ENCODE measurements at places on chromosomes 1 and 21.

DNA sequence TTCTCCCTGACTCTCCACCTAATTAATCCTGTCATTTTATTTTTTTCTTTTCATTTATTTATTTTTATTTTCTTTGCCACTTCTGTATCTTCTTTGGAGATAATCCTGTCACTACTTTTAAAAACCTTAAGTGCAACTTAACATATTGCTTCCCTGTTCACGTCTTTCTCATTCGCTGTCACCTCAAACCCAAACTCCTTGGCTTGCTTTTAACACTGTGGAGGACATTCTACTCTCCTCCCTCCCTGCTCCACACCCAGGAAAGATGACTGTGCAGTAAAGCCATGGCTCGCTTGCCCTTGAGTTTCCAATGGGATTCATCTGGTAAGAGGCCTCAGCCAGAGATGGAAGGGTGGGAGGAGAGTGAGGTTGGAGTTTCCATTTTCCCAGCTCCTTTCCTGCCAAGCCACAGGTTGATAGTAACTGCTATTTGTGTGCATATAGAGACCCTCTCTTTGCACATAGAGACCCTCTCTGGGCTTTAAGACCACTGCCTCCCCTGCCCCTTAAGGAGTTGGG, 6.4 kb upstream of the BRWD1 start:
- DNase-seq: peak; percentile 49

DNA sequence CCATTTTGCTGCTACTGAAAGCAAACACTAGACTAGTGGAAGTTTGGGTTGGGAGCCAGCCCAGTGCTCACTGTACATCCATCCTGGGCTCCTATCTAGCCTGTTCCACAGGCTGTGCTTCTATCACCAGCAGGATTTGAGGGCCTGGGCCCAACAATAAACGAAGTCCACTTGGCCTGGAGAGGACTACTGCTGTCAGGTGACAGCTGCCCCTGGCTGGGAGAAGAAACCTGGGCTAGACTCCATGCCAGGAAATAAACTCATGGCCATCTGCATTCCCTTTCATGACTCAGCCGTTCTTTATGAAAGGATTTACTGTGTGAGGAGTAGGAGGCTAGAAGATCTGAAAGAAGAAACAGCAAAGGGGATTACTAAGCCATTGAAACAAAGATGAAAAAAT, 35.5 kb downstream of the COLGALT2 start:
- DNase-seq: peak; percentile 84

GRCh38 chr1:10851024-10852013, 54.9 kb upstream of the CASZ1 start:
- DNase-seq: no peak

DNA sequence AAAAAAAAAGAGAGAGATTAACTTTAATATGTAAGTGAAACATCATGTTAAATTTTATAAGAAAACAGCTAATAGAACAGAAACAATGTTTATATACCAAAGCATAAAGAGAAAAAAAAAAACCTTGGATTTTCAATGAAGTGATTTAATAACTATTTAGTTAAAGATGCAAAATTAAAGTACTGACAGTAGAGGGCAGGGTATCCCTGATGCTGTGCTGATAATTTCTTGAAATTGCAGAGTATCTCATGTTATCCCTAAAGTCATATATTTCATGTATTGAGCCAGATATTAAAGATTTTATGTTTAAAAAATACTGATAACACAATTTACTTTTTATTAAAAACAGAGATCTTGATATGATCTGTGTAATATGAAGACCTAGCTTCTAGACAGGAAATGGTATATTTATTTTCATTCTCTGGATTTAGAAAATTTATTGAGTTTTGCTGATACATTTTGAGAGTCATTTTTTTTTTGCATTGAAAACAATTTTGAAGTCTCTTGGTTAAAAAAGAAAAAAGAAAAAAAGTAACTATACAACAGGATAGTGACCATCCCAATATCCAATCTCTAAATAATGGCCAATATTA, 273.2 kb downstream of the USP25 start:
- DNase-seq: peak; percentile 51

DNA sequence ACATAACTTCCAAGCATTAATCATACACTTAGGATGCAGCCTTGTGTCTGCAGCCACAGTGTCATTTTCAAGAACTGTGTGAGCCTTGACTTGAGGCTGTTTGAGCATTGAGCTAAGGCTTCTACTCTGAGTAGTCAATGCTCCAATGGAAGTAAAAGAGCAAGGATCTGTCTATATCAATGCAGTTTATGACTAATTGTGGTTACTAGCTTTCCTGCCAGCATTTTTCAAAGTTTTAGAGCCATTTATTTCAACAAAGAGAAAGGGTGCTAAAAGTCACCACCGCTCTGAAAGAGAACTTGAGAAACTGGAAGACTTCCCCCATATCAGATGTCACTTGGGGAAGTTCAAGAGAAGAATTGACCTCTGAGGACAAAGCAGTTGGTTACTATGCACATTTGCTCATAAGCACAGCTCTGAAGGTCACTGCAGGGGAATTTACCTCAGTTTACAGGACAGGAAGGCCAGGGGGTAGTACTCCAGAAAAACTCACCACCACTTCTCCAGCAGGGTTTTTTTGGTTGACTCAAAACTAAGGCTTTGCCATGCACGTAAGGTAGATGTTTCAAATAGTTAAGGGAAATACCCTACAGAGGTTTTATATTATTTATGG, 24.5 kb upstream of the RGS1 start:
- peak; percentile 79 for DNase-seq

GRCh38 chr1:60245324-60245723, 171.8 kb upstream of the C1orf87 start:
- peak; percentile 4 for DNase-seq

- no peak for DNase-seq
Observed at GRCh38 chr1:112075566-112075965, 86.1 kb upstream of the KCND3 start.

- DNase-seq: no peak
Observed at GRCh38 chr1:221690858-221691257, 51.0 kb downstream of the DUSP10 start.

DNA sequence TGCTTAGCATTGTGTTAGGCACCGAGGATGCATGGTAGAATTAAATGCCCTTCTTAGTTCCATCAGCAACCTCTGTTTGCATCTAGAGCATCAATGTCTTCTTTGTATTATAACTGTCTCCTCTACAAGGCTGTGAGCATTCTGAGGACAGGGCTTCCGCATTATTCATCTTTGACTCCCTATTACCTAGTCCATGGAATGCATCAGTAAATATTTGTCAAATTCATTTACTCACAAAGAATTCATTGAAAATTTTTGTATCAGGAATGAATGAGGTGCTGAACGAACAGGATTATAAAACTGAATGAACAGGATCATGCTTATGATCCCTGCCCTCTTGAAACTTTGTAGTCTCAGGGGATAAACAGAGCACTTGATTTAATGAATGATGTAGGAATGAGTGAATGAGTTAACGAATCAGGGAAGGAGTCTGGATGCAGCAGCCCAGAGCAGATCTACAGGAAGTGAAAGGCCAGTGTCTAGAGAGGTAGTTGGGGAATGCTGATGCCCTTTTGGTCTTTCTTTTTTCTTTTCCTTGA, 2.8 kb downstream of the RHBDL2 start:
- no peak for DNase-seq

GRCh38 chr1:8437347-8437746, 119.4 kb downstream of the SLC45A1 start:
- no peak for DNase-seq

DNA sequence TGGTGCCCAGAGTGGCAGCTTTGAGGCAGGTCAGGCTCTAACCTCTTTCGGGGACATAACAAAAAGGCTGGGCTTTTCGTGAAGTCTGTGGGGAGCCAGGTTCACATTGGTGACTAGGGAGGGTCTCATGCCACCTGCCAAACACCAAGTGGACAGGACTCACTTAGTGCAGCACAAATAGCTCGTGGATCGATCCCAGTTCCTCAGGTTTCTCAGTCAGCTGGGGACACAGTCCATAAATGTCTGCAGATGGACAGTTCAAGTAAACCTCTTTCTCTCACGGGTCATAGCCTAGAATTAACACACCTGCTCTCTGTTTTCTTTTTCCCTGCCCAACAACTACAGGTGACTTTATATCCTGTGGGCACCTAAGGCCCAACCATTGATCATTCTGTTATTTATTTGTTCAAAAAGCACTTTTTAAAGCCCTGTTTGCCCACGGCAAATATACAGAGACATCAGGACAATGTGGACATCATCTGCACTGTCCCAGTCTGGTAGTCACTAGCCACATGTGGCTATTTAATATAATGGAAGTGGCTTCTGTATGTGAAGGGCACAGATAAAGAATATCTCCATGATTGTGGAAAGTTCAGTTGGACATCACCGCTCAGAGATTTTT, 53.5 kb downstream of the CAPN2 start:
- DNase-seq: no peak

DNA sequence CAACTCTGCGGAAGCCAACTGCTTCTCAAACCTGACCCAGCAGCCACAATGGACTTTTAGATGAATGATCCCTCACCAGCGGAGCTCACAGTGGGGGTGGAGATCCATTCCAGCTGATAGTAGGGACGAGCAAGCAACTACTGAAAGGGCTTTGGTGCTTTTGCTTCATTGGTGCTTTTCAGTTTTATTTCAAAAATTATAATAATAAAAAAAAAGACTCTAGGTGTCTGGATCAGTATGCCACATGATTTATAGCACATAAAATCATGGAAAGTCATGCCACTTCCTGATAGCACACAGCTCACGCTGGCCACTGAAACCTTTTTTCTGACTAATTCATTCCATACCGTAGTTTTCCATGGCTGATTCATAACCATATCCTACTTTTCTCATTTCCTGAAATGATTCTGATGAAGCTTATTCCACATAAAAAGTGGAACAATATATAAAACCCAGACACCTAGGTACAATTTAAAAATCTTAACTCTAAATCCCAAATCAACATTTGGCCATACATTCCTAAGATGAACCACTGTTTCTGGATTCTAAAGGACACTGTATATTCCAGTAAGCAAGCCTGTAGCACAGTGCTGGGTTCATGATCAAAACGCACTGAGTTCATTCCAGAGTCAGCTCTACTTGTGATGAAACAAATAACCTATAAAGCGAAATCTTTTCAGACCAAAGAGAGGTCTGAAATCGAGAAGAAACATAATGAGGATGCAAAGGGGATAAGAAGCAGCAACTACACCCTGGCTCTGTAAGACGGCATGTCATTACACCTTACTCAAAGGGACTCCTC, 41.3 kb upstream of the KCNE1 start:
- DNase-seq: peak; percentile 64

DNA sequence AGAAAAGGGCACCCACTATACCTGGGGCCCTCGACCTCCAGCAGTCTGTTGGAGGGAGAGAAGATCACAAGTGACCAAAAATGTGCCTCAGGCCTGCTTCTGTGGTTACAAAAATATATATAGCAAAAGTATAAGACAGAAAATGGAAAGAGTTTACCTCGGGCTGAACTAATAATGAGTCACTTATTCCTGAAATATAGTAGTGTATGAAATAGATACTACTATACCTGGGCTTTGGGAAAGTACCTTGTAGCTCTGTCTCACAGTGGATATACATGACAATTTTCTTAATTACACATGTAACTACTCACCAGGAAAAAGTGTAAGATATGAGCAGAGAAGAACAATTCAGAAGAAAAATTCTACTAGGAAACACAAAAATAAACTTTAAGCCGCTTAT, 7.3 kb upstream of the APCS start:
- DNase-seq: no peak

- no peak for DNase-seq
Observed at GRCh38 chr1:160143695-160144094, 7.7 kb upstream of the ATP1A4 start.

- peak; percentile 50 for DNase-seq
Observed at GRCh38 chr1:64864018-64864940, 102.1 kb downstream of the JAK1 start.

- no peak for DNase-seq
Observed at GRCh38 chr1:27520651-27521050, 30.7 kb upstream of the WASF2 start.

DNA sequence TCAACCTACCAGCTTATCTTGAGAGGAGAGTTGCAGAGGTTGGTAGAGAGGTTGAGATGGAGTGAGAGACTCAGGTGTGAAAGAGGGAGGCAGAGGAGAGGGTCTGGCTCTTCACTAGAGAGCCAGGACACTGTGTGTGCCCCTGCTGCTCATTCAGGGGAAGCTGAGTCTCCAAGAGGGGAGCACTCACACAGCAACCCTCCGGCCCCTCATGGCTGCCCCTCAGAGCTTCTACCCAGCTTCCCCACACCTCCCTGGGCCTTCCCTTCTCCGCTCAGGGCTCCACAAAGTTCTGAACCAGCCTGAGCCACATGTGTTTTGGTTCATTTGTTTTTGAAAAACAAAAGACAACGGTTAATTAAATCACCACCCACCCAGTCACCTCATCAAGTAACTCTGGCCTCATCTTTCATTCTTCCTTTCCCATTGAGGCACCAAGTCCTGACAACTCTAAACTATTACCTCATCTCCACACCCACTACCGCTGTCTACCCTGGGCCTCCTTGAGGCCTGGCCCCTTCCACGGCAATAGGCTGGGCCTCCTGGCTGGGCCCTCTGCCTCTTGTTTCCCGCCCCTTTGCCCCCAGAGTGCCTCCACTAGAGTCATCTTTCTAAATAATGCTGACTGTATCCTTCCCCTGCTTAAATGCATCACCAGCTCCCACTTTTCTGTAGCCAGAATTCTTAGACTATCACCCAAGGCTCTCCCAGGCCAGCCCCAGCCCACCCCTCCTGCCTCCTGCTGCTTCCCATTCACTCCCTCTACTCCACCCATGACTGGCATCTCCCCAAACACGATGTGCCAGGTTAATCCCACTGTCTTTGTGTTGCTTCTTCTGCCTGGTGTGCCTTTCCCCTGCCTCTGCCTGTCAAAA, 33.0 kb downstream of the TNNT2 start:
- no peak for DNase-seq

DNA sequence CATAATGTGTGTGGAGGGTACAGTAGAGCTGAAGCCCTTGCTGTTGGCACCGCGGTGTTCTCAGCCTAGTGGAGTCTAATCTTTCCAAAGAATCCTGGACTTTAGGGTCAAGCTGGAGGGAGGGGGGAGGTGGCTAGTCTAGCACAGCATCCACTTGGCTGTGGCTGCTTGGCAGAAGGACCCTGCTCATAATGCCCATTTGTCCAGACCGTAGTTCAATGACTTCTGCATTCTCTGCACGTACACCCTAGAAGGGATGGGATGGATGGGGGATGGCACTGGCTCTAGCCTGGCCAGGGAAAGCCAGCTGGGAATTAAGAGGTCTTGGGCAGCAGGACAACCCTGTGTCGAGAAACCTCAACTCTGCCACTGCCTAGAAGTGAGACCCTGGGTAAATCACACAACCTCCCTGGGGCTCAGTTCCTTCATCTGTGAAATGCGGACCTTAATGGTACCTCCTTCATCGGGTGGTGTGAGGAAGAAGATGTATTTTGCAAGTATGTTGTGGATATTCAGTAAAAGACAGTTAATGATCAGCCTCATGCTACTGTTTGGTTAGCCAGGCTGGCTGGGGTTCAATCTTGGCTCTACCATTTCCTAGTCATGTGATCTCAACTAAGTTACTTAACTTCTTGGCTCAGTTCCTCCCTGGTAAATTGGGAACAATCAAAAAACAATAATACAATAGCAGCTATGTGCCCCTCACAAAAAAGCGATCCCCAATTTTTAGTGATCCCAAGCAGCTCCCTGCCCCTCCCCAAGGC, 27.2 kb upstream of the CLIC4 start:
- no peak for DNase-seq

GRCh38 chr1:8423269-8423691, 105.4 kb downstream of the SLC45A1 start:
- peak; percentile 22 for DNase-seq
